ENCODE measurements at places on chromosomes 3 and 15. TPM values are rescaled to one million over a fixed set of nuclear protein-coding genes. Genes with fewer than 3 reads are reported as not detected.

The FEZF2 gene
- total RNA-seq: not detected

The GOLGA6L7 gene
- not detected for total RNA-seq

The LRRIQ4 gene
- not detected for total RNA-seq

The TRIM59 gene
- 15.5 TPM for total RNA-seq

The SORD gene
- total RNA-seq: 7.0 TPM

The LTF gene
- total RNA-seq: 0.14 TPM

The VPS18 gene
- 35.3 TPM for total RNA-seq

The CRTAP gene
- total RNA-seq: 271 TPM

The RETNLB gene
- total RNA-seq: not detected

Data from smooth muscle cell of bladder (primary cell).